Posterior vena cava (tissue), 2 donors: ENCODE measurements at places on chromosomes 3 and 15. TPM values are rescaled to one million over a fixed set of nuclear protein-coding genes. Genes with fewer than 3 reads are reported as not detected.

SCAANT1 gene
- not detected for total RNA-seq

ADGRG7 gene
- not detected for total RNA-seq

GRCh38 chr15:51401872-51402517 lies 60.5 kb downstream of the GLDN start:
- peak; percentile 85 for DNase-seq

THAP10 gene
- total RNA-seq = 2.1 TPM

CCDC54 gene
- not detected for total RNA-seq

DNA sequence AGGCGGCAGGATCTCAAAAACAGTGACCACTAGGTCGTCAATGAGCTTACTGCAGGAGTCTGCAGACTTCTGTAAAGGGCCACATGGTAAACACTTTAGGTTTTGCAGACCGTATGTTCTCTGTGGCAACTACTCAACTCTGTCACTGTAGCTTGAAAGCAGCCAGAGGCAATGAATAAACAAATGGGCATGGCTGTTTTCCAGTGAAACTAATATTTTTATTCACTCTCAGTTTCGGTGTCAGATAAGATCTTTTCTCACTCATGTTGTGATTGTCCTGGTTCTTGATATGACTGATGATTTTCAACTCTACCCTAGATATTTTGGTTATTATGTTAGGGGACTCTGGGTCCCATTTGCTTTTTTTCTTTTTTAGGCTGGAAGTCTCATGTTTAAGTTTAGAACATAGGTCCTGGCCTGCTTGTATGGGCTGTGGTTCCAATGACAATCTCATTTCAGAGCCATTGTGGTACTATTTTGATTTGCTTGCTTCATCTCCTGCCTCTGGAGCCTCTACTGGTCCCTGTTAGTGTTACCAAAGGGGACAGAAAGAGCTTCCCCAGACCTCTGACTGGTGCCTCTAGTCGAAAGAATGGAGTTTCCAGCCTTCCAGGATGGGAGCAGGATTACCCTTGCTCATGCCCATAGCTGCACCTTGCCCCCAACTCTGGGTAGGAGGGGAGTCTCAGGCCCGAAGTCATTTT lies 222.0 kb downstream of the STT3B start:
- no peak for DNase-seq

DNA sequence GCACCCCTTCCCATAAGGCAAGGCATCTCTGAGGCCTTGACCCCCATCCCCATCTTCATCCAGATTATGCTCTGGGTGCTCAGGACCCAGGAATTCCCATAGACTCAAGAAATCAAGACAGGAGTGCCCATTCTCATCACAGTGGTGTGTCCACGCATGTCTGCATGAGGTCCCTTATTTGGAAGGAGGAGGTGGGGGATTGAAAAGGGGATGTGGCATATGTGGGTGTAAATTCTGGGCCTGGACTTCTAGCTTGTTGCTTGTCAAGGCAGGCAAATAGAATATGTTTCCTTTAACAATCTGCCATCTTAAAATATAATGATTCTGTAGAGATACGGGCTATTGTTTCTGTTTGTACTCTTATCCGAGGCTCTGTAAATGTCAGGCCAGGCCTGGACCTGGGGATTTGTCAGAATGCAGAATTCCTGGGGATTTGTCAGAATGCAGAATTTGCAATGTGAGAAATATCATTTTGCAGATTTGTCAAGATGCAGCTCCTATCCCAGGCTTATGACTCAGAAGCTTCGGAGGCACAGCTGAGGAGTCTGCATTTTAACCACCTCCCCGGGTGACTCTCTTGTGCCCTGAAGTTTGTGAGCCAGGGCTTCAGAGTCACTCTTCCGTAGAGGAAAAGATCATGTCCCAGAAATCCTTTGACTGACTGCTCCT lies 157.8 kb downstream of the SV2B start:
- DNase-seq = no peak

GRCh38 chr3:187713504-187713903 lies 11.1 kb upstream of the RTP2 start:
- DNase-seq = no peak

XCR1 gene
- 0.37 TPM for total RNA-seq

DNA sequence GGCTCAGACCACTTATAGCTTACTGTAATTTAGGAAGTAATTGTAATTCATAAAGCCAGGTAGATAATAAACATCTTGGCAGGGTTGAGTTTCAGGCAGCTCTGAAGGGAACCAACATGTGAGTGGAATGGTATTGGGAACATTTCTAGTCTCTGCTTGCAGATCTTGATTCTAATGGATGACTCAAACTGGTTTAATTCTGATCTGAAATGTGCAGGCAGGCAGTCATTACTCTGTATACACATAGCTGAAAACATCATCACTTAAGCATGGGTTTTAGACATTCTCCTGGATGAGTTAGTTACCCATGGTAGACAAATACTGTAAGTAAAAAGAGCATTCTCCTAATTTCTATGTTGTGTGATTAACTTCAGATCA lies 317.0 kb upstream of the TPRG1 start:
- DNase-seq = no peak

PTPN9 gene
- total RNA-seq = 21.7 TPM

DNA sequence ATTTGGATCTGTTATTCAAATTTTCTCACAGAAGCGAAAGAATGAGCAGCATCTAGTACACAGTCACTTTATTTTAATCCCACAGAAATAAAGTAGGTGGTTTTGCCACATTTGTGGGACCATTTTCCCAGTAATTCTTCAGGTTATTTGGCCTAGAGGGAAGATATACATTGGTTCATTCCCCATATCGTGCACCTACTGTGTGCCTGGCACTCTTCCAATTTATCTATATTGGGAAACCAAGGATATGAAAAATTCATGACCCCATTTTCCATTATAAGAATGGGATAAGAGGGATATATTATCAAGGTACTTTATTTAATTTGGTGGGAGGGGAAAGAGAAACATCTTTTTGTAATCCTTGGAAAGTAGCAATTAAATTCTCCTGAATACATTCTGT lies 35.1 kb downstream of the TRIP4 start:
- DNase-seq = no peak

GRCh38 chr15:31471731-31472430 lies 145.2 kb downstream of the KLF13 start:
- DNase-seq = peak; percentile 37

DNA sequence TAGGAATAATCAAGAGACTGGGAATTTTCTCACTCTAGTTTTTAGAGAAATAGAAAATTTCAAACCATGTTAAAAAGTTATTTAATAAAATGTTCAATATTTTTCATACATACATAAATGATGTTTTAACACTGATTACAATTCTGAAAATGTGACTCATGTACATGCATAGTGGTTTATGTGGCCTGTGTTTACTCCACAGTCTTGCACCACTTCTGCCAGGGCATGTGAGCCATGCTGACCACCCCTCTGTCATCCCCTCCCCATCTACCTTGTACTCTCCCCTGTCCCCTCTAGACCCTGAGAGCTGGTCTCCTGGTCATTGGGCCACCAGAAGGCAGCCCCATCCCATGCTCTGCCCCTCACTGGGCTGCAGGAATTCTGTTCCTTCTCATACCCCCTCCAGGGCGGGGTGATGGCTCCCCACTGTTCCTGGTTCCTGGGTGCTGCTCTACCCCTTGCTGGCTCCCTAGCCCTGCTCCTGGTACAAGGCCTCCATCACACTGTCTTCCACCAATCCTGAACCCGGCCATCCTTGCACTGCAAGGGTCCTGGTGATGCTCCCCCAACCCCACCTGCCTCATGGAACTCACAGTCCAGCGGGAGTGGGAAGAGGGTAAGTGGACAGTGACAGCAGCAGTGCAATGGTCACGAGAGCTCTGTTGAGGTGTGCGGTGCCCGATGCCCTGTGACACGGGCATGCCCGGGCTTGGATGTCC lies 24.2 kb upstream of the SLC41A3 start:
- peak; percentile 72 for DNase-seq

- DNase-seq = no peak
Observed at GRCh38 chr15:43346305-43346704, 15.9 kb upstream of the LCMT2 start.
